ENCODE measurements at places on chromosomes 2 and 18. TPM values are rescaled to one million over a fixed set of nuclear protein-coding genes. Genes with fewer than 3 reads are reported as not detected.
A peak's percentile ranks its signal among the peaks of the same experiment; 100 is the strongest.

DNA sequence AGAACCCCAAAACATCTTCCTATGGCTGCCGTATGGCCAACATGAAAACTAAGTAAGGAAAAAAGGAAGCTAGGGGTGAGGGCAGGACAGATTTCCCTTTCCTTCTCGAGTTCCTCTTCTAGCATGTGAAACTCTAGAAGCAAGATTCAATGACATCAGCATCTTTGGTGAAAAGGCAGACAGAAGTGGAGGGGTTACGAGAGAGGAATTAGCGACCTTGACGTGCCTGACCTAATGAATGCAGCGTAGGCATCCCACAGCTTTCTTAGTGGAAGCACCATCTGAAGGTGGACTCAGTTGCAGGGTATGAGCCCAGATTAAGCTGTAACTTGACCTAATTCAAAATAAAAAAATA, 47.9 kb upstream of the PELI1 start:
- no peaks in the 10 kb centered on the region for H3K27me3 ChIP-seq
- no peak overlapping the region for H3K4me3 ChIP-seq

DNA sequence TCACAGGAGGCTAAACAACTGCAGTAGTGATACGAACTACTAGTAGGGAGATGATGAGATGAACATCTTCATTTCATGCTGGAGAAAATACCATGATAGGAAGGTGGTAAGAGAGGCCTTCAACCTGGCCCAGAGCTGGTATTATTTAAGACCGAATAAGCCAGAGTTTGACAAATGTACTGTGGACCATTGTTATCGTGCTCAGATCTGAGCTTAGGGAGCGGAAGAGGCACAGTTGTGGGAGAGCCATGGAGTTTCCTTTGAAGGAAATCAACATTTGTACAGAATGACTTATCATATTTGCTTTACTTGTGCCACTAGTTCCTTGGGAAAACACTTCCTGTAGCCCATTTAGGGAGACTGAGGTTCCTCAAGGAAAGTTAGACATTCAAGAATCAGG, 260.6 kb upstream of the TNP1 start:
- H3K4me1 ChIP-seq, result no peaks in the 10 kb centered on the region
- no peaks in the 10 kb centered on the region for H3K36me3 ChIP-seq
- no peaks in the 10 kb centered on the region for H3K27me3 ChIP-seq
- no peak overlapping the region for H3K27ac ChIP-seq
- DNase-seq, result no peak

DNA sequence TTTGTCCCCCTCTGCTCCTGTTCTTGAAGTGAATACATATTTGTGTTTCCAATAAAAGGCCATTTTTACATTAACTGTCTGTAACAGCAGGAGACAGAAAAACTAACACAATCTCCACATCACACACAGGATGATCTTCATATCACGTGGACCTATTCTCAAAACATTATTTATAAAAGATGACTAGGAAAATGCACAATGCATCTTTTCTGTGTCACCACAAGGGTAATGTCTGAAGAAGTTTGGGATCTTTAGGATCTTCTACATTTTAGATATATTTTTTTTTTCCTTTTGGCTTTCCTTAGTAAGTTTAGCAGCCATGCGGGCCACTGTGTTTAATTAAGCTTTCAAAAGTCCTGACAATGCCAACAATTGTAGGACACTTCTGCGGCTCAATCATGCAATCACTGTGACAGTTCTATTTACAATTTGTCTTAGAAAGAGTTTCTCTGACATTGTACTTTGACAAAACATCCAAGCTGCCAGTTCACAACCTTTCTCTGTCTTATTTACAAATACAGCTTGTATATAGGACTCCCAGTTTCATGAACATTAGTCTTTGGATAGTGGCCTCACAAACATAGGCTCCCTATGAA, 12.3 kb downstream of the BCL11A start:
- H3K36me3 ChIP-seq, result no peaks in the 10 kb centered on the region
- no peaks in the 10 kb centered on the region for H3K4me1 ChIP-seq
- no peak overlapping the region for H3K4me3 ChIP-seq
- H3K27me3 ChIP-seq, result no peaks in the 10 kb centered on the region

DNA sequence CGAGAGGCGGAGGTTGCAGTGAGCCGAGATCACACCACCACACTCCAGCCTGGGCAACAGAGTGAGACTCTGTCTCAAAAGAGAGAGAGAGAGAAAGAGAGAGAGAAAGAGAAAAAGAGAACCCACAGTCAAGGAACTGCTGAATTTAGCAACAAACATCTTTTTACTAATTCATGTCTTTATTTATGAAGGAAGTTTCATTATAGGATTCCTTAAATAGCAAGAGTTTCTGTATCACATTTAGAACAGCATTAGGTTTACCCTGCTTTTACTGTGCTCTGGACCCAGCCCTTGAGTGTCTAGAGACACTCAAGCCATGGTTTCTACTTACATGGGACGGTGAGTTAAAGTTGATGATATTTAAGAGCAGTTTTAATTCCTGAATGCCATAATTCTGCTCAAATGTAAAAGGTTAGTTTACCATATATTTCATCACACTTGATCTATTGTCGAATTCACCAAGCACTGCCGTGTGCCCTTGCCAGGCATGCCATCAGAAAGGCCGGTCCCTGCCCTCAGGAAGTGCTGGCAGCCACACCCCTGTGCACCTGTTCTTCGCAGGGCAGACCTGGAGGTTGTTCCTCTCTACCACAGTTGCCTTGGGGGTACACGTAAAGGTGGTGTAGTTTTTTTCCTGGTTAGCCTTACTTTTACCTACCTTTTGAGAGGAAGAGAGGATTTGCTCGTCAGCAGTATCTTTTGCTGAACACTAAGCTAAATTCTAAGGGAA, 153.3 kb downstream of the LDLRAD4 start:
- H3K4me3 ChIP-seq, result no peak overlapping the region
- no peak for DNase-seq
- no peak overlapping the region for H3K27ac ChIP-seq

- no peaks in the 10 kb centered on the region for H3K4me1 ChIP-seq
- no peak overlapping the region for H3K4me3 ChIP-seq
- no peak overlapping the region for H3K27ac ChIP-seq
- no peak for DNase-seq
- H3K27me3 ChIP-seq, result no peaks in the 10 kb centered on the region
These were observed 147.1 kb downstream of the ARHGAP28 start for GRCh38 chr18:6876641-6877041.

DNA sequence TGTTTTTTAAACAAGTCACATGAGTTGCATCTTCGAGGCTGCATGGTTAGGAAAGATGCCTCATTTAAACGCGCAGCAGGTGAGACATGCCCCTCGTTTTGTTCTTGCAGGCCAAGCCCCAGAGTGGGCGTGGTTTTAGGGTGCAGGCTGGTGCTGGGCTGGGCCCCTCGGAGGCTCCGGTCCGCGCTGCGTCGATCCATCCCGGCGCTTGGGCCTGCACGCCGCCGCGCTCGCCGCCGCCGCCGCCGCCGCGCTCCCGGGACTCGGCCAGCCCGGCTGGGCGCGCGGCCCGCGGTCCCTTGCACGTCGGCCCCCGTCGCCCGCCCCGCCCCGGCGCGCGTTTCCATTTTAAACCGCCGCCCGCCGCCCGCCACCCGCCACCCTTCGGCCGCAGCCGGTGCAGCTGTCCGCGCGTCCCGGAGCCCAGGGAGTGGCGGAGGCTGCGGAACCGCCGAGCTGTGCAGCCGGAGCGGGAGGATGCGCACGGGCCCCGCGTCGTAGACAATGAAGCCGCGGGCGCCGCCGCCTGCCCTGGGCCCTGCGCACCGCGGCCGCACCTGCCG, 175.5 kb downstream of the AGAP1 start:
- no peak overlapping the region for H3K27ac ChIP-seq
- peaks cover 28% of the 10 kb centered on the region for H3K4me1 ChIP-seq
- H3K4me3 ChIP-seq, result peak overlapping the region; percentile 43
- DNase-seq, result peak; percentile 94
- H3K36me3 ChIP-seq, result no peaks in the 10 kb centered on the region
- H3K27me3 ChIP-seq, result no peaks in the 10 kb centered on the region

The GPR155 gene
- total RNA-seq, result 4.1 TPM

The UPP2 gene
- total RNA-seq, result not detected

The CFAP65 gene
- 18.7 TPM for total RNA-seq

The GPR17 gene
- total RNA-seq, result 0.24 TPM
